ENCODE measurements at places on chromosomes 16 and 17. TPM values are rescaled to one million over a fixed set of nuclear protein-coding genes. Genes with fewer than 3 reads are reported as not detected.

LRRC36 gene
- 1.5 TPM for total RNA-seq

KRT32 gene
- total RNA-seq, result not detected

ODAD4 gene
- 2.9 TPM for total RNA-seq

JPH3 gene
- total RNA-seq, result 12.0 TPM

PRR29 gene
- total RNA-seq, result 0.44 TPM

TM4SF5 gene
- not detected for total RNA-seq

CNTNAP1 gene
- total RNA-seq, result 20.9 TPM

MTHFSD gene
- total RNA-seq, result 39.4 TPM

CSH2 gene
- total RNA-seq, result not detected

SYCE1L gene
- 6.0 TPM for total RNA-seq

MT1M gene
- not detected for total RNA-seq

MT1E gene
- 3.1 TPM for total RNA-seq

CACNG5 gene
- 64.4 TPM for total RNA-seq

MMP2 gene
- total RNA-seq, result 248 TPM

RASD1 gene
- total RNA-seq, result 66.0 TPM

PTGES3L gene
- total RNA-seq, result 4.0 TPM

NPIPB9 gene
- total RNA-seq, result 3.5 TPM

CDK5R1 gene
- 39.2 TPM for total RNA-seq

IL34 gene
- total RNA-seq, result 11.3 TPM

IRX6 gene
- total RNA-seq, result 8.0 TPM

SLC4A1 gene
- 23.6 TPM for total RNA-seq

GP1BA gene
- total RNA-seq, result 0.22 TPM

ITGAD gene
- not detected for total RNA-seq

KRT25 gene
- total RNA-seq, result 0.22 TPM

NOG gene
- total RNA-seq, result 10.2 TPM

AATK gene
- total RNA-seq, result 19.9 TPM

SYNGR3 gene
- 6.5 TPM for total RNA-seq

CDH13 gene
- 44.4 TPM for total RNA-seq

TBC1D3 gene
- not detected for total RNA-seq

Measured in camera-type eye (tissue), 1 donor.